Glutamatergic neuron (in vitro differentiated cells): ENCODE measurements at places on chromosomes 12 and 14. TPM values are rescaled to one million over a fixed set of nuclear protein-coding genes. Genes with fewer than 3 reads are reported as not detected.

DNA sequence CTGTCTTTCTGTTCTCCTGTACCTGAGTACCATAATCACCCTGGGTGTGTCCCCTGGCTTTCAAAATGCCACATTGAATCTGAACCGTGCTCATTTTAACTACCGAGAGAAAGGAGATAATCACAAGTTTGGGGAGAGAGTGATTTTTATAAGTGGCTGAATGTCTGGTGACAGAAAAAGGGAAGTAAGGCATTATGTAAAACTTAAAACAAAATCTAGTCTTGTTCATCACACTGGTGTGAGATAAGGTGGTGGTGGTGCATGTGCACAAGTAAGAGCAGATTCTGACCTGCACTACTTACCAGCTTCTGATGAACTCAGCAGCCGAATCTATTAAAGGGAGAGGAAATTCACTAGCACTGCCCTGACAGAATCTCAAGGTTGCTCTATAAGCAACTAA lies 56.3 kb downstream of the SPPL3 start:
- H3K4me1 ChIP-seq, result no peaks in the 10 kb centered on the region
- no peak for DNase-seq
- H3K27ac ChIP-seq, result no peak overlapping the region
- no peaks in the 10 kb centered on the region for H3K27me3 ChIP-seq
- no peaks in the 10 kb centered on the region for H3K36me3 ChIP-seq

DNA sequence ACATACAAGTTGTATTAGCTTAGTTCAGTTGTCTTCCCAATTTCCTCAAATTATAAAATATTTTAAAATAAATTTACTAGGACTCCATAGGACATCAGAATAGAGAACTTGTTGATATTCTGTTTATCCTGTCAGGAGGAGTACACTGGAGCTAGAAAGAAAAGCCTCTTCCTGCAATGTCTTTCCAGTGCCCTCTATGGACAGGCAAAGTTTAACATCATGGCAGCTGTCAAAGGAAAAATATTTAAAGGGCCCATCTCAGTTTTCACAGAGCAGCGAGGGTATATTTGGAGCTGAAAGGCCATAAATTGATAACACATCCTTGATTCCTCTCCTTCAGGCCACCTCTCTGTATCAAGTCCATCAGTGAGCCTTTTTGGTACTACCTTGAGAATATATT lies 19.0 kb downstream of the DIP2B start:
- no peaks in the 10 kb centered on the region for H3K4me1 ChIP-seq
- no peaks in the 10 kb centered on the region for H3K27me3 ChIP-seq
- H3K4me3 ChIP-seq, result no peak overlapping the region
- H3K36me3 ChIP-seq, result no peaks in the 10 kb centered on the region
- no peak for DNase-seq

DNA sequence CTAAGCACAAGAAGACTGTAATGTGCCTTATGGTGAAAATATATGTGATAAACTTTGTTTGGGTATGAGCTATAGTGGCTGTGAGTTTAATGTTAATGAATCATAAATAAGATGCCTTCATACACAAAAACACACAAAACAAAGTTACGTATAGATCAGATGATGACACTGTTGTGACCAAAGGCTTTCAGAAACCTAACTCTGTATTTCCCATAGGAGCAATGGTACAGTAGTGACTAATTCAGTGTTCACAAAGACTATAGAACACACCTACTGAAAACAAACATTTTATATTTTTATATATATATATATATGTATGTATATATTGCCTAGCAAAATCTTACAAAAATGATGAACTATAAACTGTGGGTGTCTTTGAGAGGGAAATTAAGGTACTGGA lies 393.8 kb upstream of the DCN start:
- no peak for DNase-seq
- no peaks in the 10 kb centered on the region for H3K27me3 ChIP-seq
- H3K27ac ChIP-seq, result no peak overlapping the region
- peaks cover 5% of the 10 kb centered on the region for H3K4me1 ChIP-seq

DNA sequence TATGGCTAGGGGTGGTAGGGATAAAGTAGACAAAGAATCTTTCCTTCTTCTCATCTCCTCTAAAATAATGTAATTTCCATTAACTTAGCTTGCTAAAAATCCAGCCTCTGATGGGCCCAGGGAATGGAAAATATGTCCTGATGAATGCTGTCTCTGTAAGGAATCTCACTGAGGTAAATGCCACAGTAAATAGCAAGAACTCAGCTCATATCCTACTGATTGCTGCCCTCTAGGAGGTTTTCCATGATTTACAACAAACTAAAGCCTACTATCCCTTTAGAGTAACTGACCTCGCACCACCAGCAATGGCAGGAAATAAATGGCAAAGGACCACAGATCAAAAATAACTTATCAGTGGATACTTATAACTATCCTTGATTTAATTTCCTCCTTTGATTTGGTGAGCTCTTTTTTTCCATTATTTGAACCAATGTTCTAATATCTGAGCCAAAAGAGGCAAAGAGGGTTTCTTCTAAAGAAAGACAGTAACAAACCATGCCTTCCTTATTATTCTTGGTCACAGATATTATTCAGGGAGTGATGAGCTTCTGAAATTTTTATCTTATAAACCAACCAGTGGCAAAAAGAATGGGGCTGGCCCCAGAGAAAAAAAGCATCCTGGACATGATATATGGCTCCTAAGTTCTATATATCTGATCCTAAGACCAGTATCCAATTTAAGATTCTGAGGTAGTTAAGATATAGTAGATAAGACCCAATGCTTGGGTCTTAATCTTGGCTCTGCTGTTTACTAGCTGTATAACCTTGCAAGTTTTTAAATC lies 43.8 kb downstream of the SENP1 start:
- H3K27ac ChIP-seq, result no peak overlapping the region
- DNase-seq, result no peak
- no peak overlapping the region for H3K4me3 ChIP-seq
- H3K36me3 ChIP-seq, result peaks cover 10% of the 10 kb centered on the region

GRCh38 chr14:95686935-95687334 lies 709 bp downstream of the TCL1B start:
- H3K27ac ChIP-seq, result no peak overlapping the region
- no peak overlapping the region for H3K4me3 ChIP-seq
- DNase-seq, result no peak
- H3K27me3 ChIP-seq, result no peaks in the 10 kb centered on the region
- no peaks in the 10 kb centered on the region for H3K36me3 ChIP-seq

DNA sequence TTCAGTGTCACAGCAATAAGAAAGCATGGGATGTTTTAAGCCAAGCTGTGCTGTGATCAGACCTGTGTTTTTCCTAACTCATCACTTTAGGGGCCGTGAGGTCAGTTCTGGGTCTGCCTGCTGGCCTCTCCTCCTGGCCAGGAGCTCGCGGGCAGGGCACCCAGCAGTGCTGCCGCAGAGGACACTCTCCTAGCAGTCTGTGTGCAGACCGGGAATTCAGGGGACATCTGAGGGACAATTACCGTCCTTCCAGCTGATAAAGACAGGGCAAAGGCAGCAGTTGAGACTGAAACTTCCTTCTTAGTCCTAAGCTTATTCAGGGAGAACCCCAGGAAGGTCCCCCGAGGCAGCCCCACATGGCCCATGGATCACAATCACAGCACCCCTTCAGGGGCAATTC lies 89.6 kb downstream of the CHGA start:
- peak overlapping the region; percentile 68 for H3K27ac ChIP-seq
- H3K36me3 ChIP-seq, result peaks cover 4% of the 10 kb centered on the region
- DNase-seq, result no peak
- no peak overlapping the region for H3K4me3 ChIP-seq
- peaks cover 61% of the 10 kb centered on the region for H3K4me1 ChIP-seq

DNA sequence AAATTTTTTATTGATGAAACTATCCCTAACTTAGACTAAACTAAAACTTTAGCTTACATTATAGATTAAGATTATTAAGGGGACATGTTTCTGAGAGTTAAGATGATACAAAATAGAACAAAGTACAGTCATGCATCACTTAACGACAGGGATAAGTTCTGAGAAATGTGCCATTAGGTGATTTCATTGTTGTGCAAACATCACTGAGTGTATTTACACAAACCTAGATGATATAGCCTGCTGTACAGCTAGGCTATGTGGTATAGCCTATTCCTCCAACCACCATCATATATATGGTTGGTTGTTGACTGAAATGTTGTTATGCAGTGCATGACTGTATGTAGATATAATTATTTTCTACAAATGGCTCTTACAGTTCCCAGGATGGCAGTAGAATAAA lies 46.5 kb downstream of the ATP6V1D start:
- H3K4me1 ChIP-seq, result no peaks in the 10 kb centered on the region
- H3K27ac ChIP-seq, result no peak overlapping the region
- H3K36me3 ChIP-seq, result no peaks in the 10 kb centered on the region
- no peak overlapping the region for H3K4me3 ChIP-seq
- no peaks in the 10 kb centered on the region for H3K27me3 ChIP-seq

DNA sequence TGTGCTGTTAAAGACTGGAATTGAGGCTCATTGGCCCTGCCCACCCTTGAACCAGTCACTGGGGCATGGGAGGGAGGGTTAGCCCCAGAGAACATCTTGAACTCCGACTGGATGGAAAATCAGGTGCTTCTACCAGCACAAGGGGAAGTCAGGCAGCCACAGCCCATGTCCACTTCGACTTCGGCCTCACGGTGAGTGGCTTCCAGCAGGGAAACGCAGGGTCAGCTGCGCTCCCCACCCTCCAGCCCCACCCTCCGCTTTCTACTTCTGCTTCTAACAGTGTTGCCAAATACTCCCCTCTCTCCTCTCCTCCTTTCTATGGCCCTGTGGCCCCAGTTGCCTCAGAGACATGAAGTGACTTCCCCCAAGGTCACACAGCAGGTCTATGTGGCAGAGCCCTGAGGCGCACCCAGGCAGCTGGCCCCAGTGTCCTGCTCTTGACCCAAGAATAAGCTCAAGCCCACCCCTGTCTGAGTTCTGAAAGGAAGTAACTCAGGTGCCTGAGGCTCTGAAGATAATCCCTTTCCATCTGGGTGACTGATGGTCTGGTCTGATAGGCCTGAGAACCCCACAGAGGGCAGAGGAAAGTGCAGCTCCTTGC lies 11.9 kb upstream of the SH2B3 start:
- H3K27me3 ChIP-seq, result peaks cover 4% of the 10 kb centered on the region
- DNase-seq, result no peak
- H3K27ac ChIP-seq, result no peak overlapping the region
- H3K4me3 ChIP-seq, result no peak overlapping the region

- peaks cover 5% of the 10 kb centered on the region for H3K4me1 ChIP-seq
- H3K27ac ChIP-seq, result no peak overlapping the region
- peak; percentile 76 for DNase-seq
- no peaks in the 10 kb centered on the region for H3K27me3 ChIP-seq
- no peaks in the 10 kb centered on the region for H3K36me3 ChIP-seq
Observed at GRCh38 chr12:118714051-118714460, 267.3 kb upstream of the SRRM4 start.

GRCh38 chr12:98259693-98260092 lies 255.7 kb upstream of the TMPO start:
- H3K27me3 ChIP-seq, result no peaks in the 10 kb centered on the region
- H3K27ac ChIP-seq, result no peak overlapping the region
- no peak for DNase-seq
- no peaks in the 10 kb centered on the region for H3K36me3 ChIP-seq
- H3K4me3 ChIP-seq, result no peak overlapping the region

DNA sequence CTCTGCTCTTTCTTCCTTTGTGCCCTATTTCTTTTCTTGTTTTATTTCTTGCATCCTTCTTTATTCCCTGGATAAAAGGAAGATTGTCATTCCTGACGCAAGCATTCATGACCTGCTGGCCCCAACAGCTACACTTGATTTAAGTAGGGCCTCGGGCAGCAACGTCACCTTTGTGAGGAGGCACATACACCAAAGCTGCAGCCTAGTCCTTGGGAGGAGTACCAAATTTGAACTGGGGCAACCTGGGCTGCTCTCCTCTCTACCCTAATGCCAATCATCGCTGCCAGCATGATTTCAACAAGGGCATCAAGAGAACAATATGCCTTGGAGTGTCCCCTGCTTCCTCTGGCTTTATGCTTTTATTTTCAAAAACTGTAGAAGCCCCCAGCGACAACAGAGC lies 76.4 kb downstream of the C12orf50 start:
- peaks cover 1% of the 10 kb centered on the region for H3K4me1 ChIP-seq
- H3K36me3 ChIP-seq, result no peaks in the 10 kb centered on the region
- DNase-seq, result no peak
- peaks cover 1% of the 10 kb centered on the region for H3K27me3 ChIP-seq
- H3K27ac ChIP-seq, result no peak overlapping the region

- H3K27me3 ChIP-seq, result peaks cover 19% of the 10 kb centered on the region
- H3K4me3 ChIP-seq, result no peak overlapping the region
- peaks cover 16% of the 10 kb centered on the region for H3K4me1 ChIP-seq
- no peak overlapping the region for H3K27ac ChIP-seq
Observed at GRCh38 chr12:121778567-121779421, 14.7 kb downstream of the RHOF start.

GRCh38 chr14:23182372-23183157 lies 895 bp downstream of the SLC7A8 start:
- H3K4me1 ChIP-seq, result peaks cover 2% of the 10 kb centered on the region
- H3K4me3 ChIP-seq, result no peak overlapping the region
- H3K27me3 ChIP-seq, result no peaks in the 10 kb centered on the region

DNA sequence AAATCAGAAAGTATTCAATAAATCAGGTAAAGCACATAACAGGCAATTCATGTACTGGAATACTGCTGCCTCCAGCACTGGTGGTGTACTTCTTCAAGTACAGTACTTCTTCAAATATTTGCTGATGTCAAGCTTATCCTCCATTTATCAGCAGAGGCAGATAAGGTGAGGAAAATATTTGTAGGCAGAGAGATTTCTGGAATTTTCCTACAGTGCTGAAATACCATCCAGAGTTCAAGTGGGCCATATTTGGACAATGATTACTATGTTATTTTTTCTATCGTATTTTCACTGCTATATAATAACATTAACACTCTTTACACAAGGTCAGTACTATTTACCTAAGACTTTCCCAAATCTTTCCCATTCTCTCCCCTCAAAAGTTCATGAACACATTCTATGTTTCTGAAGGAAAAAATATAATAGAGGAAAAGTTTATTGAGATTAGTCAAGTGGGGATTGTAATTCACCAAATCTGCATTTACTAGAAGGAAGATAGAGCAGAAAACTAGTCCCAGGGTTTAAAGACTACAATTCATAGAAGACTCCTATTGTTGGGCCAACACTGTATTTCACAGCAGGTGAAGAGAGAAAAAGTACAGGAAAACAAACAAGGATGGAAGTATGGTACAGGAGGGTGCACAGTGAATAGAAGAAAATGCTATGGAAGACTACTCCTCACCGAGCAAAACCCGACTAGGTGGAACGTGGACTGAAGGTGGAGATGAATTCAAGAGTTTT lies 141.1 kb downstream of the PAWR start:
- H3K4me3 ChIP-seq, result no peak overlapping the region
- H3K27ac ChIP-seq, result no peak overlapping the region
- H3K27me3 ChIP-seq, result no peaks in the 10 kb centered on the region
- no peak for DNase-seq

CLEC4D gene
- not detected for total RNA-seq

GPRC5A gene
- not detected for total RNA-seq

IGF1 gene
- not detected for total RNA-seq

MFAP5 gene
- total RNA-seq, result not detected

B4GALNT1 gene
- total RNA-seq, result 83.9 TPM
